ENCODE measurements at places on chromosomes 7 and 10.

DNA sequence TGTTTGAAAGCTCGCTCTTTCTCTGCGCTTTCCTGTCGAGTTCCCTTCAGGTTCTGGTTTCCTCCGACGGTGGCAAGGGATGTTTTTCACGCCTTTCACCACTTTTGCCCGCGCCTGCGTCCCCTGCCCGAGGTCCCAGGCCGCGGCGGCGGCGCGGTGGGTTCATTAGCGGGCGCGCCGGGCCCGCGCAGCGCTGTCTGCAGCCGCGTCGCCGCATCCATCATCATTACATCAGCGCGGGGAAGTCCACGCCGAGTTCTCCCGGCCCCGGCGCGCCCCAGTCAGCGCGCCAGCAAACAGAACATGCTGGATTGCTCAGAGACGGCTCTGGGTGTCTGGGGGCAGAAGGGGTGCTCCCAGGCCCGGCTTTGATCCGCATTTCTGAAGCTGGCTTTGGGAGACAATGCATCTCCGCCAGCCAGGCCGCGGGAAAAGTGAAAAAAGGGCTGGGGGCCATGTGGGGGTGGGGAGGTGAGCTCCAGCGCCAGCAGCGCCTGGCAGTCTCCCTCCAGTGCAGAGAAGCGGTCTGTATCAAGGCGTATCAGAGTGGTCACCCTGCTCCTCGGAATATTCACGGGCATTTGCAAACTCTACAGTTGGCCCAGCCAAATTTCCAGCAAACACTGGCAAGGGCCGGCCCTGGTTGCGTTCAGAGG is 8.9 kb downstream of the GLI3 start:
- DNase-seq: peak; percentile 64

DNA sequence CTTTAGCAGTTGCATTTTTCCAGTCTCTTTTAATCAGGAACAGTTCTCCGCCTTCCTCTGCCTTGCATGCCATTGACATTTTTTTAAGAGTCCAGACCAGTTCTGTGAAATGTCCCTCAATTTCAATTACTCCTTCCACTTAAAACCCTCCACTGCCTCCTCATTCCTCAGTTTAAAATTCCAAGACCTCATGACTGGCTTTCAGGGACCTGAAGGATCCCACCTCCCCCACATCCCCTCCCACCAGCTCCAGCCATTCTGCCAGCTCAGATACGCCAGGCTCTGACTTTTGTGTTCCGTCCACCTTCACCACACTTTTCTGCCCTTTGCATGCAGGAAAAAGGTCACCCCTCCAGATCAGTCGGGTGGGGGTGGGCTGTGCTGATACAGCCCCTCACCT is 8.7 kb downstream of the TNRC18 start:
- DNase-seq: no peak

DNA sequence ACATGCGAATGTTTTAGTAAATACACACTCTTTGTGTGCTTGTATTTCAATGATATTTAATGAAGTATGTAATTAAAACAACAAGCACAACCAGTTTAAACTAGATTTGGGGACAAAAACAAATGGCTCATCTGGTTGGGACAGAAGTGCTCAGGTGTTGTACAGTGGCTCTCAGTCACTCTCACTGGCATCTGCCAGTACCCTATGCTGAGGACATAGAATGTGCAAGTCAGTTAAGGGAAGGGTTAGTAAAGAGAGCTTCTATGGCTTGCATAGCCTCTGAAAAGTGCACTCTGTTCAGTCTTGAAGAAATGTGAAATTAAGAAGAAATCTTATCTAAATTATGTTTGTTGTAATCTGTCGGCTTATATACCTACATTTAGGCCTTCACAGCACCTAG is 183.0 kb downstream of the LRRC4 start:
- no peak for DNase-seq

DNA sequence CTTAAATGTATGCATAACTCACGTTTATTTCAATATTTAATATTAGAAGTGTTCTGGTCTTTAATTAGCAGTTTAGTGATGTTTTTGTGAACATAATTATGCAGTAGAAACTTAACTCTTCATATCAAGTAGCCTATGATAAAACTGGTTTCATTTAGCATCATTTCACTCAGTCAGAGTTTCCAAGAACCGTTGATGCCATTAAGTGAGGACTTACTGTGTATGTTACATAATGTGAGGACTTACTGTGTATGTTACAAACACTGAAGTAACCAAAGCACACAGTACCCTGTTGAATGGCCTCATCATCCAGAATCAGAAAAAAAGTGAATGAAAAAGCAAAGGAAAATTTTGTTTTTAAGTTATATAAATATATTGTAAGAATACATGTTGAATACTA is 32.9 kb upstream of the PBLD start:
- DNase-seq: no peak

DNA sequence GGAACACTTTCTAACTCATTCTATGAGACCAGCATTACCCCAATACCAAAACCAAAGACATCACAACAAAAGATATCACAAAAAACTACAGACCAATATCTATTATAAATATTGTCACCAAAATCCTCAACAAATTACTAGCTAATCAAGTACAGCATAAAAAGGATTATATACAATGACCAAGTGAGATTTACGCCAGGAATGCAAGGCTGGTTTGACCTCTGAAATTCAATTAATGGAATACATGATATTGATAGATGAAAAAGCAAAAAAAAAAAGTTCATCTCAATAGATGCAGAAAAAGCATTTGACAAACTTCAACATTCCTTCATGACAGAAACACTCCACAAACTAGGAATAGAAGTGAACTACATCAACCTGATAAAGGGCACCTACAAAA is 175.3 kb downstream of the LCOR start:
- no peak for DNase-seq

DNA sequence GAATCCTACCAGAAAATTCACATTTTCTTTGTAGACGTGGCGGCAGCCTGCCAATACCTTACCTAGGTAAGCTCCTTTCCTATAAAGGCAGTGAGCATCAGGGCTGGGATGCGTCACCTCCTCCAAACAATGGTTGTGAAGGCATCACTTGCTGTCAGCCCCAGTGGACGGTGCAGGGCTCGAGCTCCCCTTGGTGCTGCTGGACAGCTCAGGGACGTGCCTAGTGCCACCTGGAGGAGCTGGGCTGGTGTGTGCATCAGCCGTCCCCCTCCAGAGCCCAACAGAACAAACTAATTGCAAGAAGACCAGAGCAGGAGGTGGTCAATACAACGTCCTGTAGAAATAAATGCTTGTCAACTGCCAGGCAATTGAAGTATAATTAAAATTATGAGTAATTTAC is 517.5 kb upstream of the FOXK1 start:
- no peak for DNase-seq

GRCh38 chr10:64385355-64385754 is 864.2 kb downstream of the REEP3 start:
- DNase-seq: no peak

- no peak for DNase-seq
Observed at GRCh38 chr10:70265032-70265689, 18.6 kb downstream of the NPFFR1 start.

DNA sequence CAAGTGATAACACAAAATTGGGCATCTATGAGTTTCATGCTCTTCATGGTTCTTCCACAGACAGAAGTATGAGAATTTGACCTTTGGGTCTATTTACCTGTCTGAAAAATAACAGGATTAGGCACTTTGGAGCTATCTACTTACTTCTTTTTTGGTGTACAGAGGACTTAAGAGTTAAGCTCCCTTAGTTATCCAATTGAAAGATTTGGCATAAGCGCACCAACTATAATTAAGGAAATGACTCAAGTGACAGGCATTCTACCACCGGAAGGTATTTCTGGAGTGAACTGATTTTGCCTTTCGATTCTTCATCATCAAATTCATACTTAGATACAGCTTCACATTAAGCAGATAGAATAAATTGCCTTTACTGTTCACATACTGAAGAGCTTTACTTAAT is 43.9 kb downstream of the IFIT5 start:
- DNase-seq: no peak

DNA sequence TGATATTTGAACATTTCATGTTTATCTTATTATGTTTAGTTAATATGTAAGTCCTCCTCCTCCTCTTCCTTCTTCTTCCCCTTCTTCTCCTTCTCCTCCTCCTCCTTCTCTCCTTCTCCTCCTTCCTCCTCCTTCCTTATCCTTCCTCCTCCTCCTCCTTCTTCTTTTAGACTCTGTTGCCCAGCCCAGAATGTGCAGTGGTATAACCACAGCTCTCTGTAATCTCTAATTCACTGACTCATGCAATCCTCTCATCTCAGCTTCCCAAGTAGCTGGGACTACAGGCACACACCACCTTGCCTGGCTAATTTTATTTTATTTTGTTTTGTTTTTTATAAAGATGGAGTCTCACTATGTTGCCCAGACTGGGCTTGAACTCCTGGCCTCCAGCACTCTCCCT is 83.4 kb upstream of the ODAD2 start:
- DNase-seq: no peak

DNA sequence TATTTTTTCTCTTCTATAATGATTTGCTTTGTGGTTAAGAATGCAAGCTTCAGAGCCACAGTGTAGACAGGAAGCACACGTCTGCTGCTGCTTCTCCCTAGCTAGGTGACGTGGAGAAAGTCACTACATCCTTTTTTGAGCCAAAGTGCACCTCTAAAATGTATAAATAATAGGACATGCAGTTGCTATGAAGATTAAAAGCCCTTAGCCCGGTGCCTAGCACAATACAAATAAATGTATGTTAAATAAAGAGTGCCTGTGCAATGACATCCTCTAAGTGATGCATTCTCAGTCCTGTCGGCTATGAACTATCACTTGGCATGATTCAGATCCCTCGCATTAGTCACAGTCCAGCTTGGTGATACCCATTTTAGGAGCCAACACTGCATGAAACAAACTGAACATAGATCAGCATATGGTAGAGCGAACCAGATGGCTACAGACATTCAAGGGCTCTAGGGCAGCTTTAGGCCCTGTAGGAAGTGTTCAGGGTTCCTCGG is 4.8 kb upstream of the TRDMT1 start:
- no peak for DNase-seq

GRCh38 chr7:22339725-22340390 is 17.1 kb downstream of the RAPGEF5 start:
- DNase-seq: no peak

DNA sequence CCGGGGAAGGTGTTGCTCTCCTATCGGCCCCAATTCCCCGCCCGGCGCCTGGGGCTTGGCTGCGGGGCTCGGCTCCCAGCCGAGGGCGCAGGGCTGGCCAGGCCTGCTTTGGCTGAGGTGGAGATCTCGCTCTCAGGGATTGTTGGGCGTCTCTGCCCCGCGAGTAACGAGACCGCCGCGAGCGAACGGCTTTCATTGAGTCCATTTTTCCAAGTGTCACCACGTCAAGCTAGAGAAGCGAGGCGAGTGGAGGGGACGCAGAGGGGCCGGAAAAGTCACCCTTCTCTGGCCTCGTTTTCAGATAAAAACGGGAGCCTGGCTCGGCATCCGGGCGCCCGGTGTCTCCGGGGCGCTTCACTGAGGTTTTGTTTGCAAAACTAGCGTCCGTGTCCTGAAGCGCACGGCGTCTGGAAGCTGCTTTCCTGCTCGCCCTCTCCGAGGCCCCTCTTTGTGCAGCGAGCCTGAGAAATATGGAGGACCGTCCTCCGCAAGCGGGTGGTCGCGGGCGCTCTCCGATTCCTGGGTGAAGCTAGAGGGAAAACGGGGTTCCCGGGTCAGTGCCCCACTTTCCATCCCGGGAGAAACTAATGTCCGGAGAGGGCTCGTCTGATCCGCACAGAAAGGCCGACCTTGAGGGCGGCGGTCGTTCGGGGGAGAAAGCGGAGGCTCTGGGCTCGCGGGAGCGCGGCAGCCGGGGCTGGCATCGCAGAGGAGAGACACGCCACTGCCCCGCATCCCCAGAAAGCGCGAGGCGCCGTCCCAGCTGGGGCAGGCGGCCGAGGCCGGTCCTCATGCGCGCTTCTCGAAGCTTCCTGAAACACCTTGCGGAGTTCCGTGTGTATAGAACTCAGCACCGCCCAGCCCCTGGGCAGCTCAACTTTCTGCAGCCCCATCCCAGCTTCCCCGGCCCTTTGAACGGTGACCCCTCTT is 3.5 kb upstream of the EN2 start:
- no peak for DNase-seq

DNA sequence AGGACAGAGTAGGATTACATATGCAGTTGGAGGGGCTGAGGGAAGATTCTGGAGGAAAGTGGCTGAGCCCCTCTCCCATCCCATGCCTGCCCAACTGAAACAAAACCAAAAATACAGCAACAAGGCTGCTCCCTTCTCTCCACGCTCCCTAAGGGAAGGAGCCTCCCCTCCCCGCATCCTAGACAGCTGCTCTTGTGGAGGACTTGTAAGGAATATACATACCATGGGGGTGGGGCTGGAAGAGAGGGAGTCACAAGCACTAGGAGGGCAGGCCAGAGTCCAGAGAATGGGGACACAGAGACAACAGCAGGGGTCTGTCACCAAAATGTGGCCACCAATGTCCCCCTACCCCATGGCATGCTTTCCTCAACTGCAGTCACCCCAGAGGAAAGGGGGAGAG is 13.2 kb downstream of the LDB1 start:
- no peak for DNase-seq

Measured in nephron progenitor cell (in vitro differentiated cells).